ENCODE measurements at places on chromosomes 12 and 14.
A peak's percentile ranks its signal among the peaks of the same experiment; 100 is the strongest.

- DNase-seq: no peak
Observed at GRCh38 chr14:65658202-65658601, 245.7 kb downstream of the FUT8 start.

GRCh38 chr12:97435153-97435552 lies 27.5 kb upstream of the RMST start:
- no peak for DNase-seq

DNA sequence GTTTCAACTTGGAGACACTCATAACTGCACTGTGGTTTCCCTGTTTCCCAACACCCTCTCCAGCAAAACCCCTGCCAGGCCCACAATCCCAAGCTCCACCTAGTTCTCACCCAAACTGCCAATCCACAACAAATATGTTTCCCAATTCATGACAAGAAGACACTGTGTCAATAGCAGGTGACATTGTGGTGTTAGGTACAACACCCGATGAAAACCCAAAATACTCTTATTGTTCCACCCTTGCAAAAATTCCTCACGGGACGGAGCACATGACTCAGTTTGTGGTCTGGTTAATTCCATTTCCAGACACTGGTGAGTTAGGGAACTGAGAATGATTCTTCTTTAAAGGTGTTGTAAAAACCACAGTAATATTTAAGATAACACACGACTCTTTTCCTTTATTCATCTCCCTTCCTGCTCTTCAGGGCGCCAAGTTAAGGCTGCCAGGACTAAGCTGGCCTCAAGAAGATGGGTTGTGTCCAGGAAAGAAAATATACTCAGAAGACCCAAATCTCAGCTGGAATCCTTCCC lies 735.5 kb downstream of the MED13L start:
- no peak for DNase-seq

DNA sequence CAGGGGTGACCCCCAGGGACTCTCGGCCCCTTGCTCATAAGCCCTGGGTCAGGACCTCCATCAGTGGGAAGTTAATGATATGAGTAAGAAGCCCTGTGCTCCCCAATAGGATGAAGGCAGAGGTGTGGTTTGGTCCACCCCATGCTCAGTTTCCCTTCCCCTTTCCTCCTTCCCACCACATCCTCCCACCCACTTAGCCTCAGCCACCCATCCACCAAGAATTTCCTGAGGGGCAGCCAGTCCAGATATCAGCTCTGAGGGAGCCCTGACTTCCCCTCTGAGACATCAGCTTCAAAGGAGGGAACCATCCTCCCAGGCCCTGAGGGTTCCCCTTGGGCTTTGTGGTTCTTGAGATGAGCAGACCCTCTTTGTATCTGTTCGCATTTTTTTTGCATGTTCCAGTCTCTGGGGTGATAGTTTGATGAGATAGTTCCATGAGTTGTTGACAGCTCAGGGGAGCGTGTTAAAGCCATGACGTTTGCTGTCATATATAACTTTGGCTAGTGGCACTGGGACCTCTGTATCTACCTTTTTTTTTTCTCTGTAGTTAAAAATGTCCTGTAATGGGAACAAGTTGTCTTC lies 71.2 kb downstream of the LGMN start:
- peak; percentile 20 for DNase-seq

DNA sequence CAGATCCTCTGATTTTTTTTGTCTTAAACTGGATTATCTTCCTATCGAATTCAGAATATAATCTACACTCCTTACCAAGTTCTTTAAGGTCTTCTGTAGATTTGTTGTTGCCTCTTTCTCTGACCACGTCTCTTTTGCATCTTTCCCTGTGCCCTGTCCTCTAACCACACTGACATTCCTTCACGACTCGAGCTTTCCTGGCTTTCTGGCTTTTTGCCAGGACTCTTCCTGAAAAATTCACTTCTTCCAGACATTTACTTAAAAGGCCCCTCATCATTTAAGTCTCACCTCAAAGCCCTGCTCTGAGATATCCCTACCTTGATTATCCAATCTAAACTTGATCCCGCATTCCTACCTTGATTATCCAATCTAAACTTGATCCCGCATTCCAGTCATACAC lies 422.3 kb upstream of the DCN start:
- DNase-seq: no peak

DNA sequence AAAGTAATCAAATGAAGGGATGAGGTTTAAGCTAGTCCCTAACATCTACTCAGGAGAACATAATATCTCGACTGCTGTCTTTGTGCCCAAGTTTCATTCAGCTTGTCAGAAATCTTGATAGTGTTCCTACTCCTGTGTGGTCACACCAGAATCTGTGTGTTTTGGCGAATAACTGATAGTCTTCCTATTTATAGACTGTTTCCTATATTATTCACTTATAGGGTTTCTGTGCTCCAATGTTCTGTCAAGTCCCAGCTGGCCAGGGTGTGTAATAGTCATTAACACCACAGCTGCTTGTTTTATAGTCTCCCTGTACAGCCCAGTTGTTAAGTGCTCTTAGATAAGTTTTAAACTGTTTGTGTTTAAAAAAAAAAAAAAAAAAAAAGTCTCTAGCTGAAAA lies 45.9 kb downstream of the GPR135 start:
- DNase-seq: no peak

- peak; percentile 76 for DNase-seq
Observed at GRCh38 chr14:77099425-77100167, 1.5 kb downstream of the CIPC start.

Data from hematopoietic multipotent progenitor cell treated with erythropoietin and hydrocortisone succinate and interleukin-3 and kit ligand, for 8 days (in vitro differentiated cells).